Posterior cingulate gyrus (tissue), 11 donors: ENCODE measurements at places on chromosomes 7 and 10.

GRCh38 chr10:90051053-90051452 lies 349.7 kb downstream of the KIF20B start:
- DNase-seq, result no peak

- DNase-seq, result no peak
These were observed 44.9 kb downstream of the FAS start for GRCh38 chr10:89035461-89035860.

DNA sequence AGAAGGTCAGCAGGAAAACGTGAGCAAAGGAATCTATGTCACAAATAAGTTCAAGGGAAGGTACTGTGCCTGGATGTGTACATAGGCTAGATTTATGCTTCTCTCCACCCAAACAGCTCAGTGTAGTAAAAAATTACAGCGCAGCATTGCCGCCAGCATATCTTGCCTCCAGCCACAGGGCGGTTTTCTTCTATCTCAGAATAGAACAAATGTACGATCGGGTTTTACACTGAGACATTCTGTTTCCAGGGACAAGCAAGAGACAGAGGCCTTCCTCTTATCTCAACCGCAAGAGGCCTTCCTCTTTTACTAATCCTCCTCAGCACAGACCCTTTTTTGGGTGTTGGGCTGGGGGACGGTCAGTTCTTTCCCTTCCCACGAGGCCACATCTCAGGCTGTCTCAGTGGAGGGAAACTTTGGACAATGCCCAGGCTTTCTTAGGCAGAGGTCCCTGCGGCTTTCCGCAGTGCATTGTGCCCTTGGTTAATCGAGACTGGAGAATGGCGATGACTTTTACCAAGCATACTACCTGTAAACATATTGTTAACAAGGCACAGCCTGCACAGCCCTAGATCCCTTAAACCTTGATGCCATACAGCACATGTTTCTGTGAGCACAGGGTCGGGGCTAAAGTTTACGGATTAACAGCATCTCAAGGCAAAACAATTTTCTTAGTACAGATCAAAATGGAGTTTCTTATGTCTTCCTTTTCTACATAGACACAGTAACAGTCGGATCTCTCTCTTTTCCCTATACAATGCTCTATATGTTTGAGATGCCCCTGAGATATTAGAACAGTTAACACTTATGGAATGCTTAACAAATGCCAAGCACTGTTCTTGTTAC lies 11.6 kb upstream of the ABHD11 start:
- no peak for DNase-seq

DNA sequence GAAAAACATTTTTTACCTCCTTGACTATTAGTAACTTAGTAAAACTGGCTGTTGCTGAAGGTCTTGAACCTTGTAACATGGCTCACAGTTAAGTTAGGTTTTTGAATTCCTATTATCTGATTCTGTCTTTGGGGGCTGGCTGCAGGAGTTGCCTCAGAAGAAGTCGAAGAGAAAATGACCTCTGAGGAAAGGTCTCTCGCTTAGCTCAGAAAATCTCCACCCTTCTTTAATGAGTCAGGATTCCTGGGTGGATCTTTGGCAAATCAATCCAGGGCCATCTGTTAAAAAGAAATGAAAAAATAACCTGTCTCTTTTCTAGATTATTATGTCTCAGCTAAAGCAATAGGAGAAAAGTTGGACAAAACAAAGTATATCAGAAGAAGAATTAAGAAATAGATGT lies 267.8 kb upstream of the SEMA3C start:
- no peak for DNase-seq

GRCh38 chr10:117540640-117541404 lies 1.7 kb upstream of the EMX2 start:
- DNase-seq, result no peak
